SK-N-MC (cell line): ENCODE measurements at places on chromosomes 11 and 22.

DNA sequence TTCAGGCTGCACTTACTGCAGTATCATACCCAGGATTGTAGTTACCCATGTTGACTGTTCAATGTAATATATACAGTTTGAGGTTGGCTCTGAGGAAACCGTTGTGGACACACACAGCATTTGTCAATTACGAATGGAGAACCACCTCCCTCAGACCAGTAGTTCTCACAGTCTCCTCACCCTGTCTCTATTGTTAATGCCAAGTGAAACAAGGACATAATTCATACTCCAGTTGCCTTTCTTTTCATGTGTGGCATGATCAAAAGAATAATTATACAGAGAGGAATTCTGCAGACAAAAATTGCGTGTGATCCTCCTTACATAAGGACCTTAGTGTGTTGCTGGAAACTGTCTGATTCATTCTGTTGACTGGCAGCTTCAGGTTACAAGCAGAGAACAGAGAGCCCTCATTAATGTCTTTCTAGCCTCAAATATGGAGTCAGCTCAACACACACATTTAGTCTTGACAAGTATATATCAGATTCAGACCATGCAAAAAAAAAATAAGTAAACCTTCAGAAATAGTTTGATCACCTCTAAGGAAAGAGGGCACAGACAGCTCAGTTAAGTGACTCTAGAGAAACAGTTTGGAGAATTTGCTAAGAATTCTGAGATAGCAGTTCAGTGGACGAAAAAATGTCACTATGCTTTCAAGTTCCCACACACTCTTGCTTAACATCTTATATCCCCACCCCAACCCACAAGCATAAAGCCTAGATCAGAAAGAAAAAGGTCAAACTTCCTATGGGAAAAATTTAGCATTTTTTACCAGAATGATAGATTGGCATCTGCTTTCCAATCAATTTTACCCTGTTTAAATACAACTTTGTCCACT, 96.1 kb downstream of the MAML2 start:
- DNase-seq: no peak

DNA sequence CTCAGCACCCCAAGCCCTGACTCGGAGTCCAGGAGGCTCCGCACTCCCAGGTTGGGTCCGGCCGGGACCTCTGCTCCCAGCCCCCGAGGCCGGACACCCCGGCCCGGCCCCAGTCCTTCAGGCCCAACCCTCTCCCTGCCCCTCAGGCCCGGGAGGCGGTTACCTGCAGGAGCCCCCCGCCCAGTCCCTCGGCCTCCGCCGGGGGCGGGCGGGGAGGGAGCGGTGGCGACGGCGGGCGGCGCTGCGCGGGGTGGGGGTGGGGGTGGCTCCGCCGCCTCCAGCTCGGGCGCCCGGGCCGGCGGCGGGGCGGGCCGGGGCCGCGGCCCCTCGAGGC, 310 bp downstream of the TCF20 start:
- DNase-seq: no peak

- no peak for DNase-seq
Measured at GRCh38 chr22:26898946-26899605, 241.7 kb downstream of the MIAT start.

DNA sequence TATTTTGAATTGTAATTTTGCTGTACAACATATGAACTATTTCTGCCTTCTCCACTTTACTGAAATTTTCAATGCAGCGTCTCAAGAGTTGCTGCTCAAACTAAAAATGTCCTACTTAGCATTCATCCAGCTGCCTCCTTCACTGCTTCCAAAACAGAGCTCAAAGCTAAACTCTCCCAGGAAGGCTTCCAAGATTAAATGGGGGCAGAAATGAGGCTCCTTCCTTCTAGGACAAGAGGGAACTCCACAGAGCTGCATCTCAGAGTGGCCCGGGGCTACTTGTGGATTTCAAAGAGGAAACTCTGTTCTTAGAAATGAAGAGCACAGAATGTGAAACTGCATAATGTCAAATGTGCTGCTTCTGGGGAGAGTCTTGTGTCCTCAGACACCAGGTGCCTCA, 295.9 kb upstream of the NCAM1 start:
- DNase-seq: no peak

DNA sequence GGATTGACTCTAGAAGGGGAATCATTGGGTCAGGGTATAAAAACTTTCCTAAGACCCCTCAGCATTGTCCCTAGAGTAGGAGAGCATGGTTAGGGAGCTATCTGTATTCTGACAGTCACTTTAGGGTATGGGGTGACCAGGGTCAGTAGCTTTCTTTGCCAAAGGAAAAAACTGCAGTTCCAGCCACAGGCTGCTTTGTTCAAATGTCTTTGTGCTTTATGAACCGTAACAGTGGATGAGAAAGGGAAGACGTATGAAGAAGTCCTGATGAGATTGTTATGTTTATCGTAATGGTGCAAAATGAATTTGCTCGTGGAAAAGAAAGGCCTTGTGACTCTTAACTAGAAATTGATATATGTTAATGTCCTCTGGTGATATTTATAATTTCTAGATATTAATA, 30.0 kb downstream of the CYB5R2 start:
- no peak for DNase-seq
